ENCODE measurements at places on chromosomes 6 and 20.

GRCh38 chr6:157552820-157553485, 172.0 kb downstream of the ZDHHC14 start:
- no peak for DNase-seq

- no peak for DNase-seq
These were observed 3.9 kb downstream of the HLA-DQA1 start for GRCh38 chr6:32641122-32641521.

GRCh38 chr6:104789770-104790190, 69.9 kb downstream of the HACE1 start:
- DNase-seq, result no peak

DNA sequence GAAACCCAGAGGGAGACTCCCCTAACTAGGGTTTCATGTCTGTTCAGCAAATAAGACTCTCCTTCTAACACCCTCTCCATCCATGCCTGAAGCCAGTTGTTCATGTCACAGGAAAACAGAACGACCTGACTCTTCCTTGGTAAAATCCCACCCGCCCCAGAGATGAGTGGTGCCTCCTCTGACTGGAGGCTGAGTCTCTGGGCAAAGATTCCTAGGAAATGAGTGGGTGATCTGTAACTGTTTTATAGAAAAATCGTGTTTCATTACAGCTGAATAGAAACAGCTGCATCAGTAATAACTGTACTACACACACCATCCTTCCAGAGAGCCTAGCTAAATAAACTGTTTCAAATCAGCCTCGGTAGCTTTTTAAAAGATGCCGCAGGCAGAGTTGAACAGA, 37.4 kb upstream of the MRPS10 start:
- no peak for DNase-seq

GRCh38 chr20:19253916-19254820, 41.7 kb downstream of the SLC24A3 start:
- DNase-seq, result no peak

All from NCI-H2029 treated with DMSO at 0.1 percent for 48 hours (cell line).